ENCODE measurements at places on chromosomes 16 and 17.

DNA sequence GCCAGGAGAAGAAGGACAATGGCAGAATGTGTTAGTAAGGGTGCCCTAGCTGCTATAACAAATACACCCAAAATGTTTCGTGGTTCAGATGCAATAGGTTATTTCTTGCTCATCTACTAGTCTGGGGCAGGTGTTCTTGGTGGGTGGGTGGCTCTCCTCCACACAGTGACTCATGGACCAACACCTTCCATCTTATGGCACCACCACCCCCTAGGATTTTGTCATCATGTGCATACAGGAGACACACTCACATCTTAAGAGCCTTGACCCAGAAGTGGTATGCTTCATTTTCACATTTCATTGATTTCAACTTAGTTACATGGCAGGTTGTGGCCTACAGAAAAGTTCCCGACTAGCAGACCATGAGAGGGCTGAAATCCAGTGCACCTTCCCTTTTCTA, 114.7 kb downstream of the AMFR start:
- no peak for DNase-seq

DNA sequence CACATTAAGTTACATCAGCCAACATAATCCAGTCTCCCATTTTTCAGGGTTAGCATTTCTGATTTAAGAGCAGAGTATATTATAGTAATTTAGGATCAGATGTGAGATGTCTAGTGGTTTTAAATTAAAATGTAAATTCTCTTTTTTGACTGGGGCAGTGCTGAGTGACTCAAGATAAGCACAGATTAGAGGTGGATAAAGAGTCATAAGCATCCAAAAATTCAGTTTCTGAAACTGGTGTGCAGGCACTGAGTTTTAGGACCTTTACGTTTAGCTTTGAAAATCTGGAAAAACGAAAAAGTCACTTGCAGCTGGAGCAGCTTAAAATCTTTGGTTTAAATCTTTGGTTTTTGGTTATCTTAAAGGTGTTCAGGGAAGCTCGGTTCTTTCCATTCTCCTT, 190.7 kb downstream of the FTO start:
- DNase-seq: no peak

DNA sequence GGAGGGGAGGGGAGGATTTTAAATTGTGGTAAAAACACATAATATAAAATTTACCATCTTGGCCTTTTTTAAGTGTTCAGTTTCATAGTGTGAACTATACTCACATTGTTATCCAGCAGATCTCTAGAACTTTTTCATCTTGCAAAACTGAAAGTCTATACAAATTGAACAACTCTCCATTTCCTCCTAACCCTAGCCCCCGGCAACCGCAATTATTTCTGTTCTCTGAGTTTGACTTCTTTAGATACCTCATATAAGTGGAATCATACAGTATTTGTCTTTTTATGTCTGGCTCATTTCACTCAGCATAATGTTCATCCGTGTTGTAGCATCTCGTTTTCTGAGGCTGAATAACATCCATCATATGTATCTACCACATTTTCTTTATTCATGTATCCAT, 30.0 kb upstream of the MRTFB start:
- DNase-seq: no peak

GRCh38 chr16:23333034-23333579, 31.0 kb downstream of the SCNN1B start:
- DNase-seq: no peak
